Ammon's horn (tissue), 1 donor: ENCODE measurements at places on chromosomes 6 and 20.
A peak's percentile ranks its signal among the peaks of the same experiment; 100 is the strongest.

DNA sequence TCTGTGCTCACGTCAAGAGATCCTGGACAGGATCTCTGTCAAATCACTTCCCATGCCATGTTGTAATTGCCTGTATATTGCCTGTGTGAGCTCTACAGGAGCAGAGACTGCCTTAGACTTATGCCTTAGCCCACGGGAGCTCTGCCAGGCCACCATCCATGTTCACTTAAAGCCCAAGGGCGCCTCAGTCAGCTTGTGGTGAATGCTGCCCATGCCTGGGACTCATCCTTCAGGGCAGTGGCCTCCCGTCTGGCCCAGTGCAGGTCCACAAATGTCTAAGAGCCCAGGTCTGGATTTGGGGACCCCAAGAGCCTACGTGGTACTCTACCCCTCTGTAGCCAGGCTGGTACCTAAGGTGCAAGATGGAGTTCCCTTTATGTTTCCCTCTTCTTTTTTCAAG is 22.4 kb upstream of the BPIFA2 start:
- no peak for DNase-seq

- no peak for DNase-seq
These were observed 251.6 kb downstream of the ADGB start for GRCh38 chr6:146850238-146850896.

- DNase-seq, result no peak
These were observed 2.6 kb upstream of the SIRPB1 start for GRCh38 chr20:1622450-1622849.

DNA sequence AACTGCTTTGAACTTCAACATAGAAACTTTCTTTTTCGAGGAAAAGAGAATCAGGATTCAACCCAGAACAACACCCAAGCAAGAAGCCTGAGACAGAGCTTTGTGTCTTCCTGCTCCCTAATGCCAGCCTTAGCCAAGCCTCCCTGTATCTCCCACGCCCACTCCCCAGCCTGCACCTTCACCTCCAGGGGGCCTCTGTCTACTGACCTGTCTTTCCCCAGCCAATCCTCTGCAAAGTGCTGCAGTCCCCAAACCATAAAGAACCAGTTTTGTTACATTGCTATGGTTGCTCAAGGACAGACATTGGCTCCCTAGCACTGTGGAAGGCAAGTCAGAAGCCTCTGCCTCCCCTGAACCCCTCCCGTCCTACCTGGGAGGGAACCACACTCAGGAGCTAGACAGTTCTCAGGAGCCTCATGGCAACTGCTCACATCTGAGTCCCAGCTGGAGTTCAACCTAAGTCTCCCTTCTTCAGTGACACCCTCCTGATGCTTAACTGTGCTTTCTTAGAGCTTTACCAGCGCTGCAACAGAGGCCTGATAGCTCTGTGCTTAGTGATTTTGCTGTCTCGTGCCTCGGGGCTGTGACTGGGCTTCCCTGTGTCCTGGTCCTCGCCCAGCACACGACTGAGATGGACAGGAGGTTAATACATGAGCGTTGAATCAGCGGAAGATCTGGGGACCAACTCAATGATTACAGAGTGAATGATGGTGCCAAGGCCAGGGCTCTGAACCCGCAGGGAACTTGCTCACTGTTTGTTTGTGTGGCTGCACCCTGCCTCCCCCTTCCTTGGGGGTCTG is 101.5 kb upstream of the DUSP22 start:
- DNase-seq, result no peak

GRCh38 chr6:74798302-74798701 is 407.6 kb downstream of the COL12A1 start:
- no peak for DNase-seq

DNA sequence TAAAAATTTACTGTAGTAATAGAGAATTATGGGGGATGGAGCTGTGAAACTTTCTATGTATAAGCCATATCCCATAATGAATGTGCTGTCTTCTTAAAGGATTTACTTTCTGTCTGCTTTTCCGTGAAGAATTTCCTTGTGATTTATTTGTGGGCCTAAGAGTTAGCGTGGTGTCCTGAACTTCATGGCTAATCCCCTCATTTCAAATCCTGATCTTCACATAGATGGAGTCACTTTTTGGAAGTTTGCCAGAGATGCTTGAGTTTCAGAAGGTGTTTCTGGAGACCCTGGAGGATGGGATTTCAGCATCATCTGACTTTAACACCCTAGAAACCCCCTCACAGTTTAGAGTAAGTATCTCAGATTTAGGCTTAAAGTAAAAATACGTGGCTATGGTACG is 19.4 kb upstream of the CLDN20 start:
- no peak for DNase-seq

GRCh38 chr20:21693322-21693721 is 12.1 kb upstream of the PAX1 start:
- DNase-seq, result no peak

GRCh38 chr6:11815231-11815630 is 36.6 kb upstream of the ADTRP start:
- no peak for DNase-seq

DNA sequence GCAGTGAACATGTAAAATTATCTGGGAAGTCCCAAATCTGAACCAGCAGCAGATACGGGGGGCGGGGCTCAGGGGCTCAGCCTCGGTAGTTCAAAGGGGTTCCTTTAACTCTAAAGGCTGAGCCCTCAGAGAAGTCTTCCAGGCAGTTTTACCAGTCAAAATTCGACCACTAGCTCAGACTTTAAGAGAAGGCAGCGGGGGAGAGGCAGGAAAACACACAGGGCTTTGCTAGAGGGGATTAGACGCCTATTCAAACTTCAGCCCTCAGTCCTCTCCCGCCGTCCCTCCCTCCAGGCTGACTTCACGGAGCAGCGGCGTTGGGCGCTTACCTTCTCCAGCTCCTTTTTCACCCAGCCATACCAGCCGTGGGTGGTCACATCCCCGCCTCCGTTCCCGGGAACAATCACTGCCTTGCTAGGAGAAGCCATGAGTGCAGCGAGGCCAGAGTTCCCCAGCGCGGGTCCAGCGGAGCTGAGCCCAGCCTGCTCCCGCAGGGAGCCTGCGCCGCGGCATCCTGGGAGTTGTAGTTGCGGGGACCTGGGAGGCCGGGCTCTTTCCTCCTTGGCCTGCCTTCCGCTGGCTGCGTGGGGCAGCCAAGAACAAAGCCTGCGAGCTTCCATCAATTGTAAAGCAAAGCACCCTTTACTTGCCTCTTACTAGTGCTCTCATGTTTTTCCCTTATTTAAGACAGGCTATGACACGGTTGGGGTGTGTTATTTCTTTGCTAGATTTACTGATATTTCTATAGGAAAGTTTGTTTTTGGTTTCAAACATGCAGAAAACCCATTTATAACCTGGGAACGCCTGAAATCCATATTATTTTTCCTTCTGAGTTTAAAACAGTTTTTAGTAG is at the start of gene RBBP9:
Gene RBBP9, minus strand, starts transcription at position 486 of the 853 bp plus-strand sequence. Its CDS starts 58 bp downstream, at position 428.
- DNase-seq, result peak; percentile 90
